ENCODE measurements at places on chromosomes 5 and 9.

DNA sequence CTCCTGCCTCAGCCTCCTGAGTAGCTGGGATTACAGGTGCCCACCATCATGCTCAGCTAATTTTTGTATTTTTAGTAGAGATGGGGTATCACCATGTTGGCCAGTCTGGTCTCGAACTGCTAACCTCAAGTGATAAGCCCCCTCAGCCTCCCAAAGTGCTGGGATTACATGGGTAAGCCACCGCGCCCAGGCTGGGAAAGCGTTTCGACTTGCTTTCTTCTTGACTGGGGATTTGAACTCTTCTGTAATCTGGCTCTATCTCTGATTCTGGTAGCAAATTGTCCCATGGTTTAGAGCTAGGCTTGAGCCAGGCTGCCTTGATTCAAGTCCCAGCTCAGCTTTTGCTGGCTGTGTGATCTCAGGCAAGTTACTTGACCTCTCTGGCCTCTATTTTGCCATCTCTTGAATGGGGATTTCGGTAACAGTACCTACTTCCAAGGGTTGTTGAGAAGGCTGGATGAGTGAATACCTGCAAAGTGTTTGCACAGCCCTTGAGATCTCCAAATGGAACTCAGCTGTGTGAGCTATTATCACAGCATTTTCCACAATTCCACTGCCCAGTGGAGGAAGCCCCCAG is 20.5 kb upstream of the MVB12B start:
- no peak for DNase-seq

GRCh38 chr5:95382801-95383200 is 8.4 kb upstream of the FAM81B start:
- DNase-seq, result no peak

- no peak for DNase-seq
These were observed 107.7 kb upstream of the SV2C start for GRCh38 chr5:75975496-75975895.

GRCh38 chr5:157793301-157793700 is 49.8 kb downstream of the LSM11 start:
- no peak for DNase-seq

DNA sequence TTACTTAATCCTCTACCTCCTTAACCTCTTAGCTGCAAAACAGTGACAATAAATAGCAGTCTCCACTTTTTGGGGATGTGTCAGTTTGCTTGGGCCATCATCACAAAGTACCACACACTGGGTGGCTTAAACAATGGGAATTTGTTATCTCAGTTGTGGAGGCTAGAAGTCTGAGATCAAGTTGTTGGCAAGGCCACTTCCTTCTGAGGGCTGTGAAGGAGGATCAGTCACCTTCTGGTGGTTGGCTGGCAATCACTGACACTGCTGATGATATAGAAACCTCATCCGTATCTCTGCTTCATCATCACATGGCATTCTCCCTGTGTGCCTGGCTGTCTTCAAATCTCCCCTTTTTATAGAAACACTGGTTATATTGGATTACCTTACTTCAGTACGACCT is 187.1 kb upstream of the TBC1D2 start:
- no peak for DNase-seq
